ENCODE measurements at places on chromosomes 16 and 17.
A peak's percentile ranks its signal among the peaks of the same experiment; 100 is the strongest.

GRCh38 chr17:41521574-41522261, 3.0 kb upstream of the KRT15 start:
- DNase-seq, result peak; percentile 81

DNA sequence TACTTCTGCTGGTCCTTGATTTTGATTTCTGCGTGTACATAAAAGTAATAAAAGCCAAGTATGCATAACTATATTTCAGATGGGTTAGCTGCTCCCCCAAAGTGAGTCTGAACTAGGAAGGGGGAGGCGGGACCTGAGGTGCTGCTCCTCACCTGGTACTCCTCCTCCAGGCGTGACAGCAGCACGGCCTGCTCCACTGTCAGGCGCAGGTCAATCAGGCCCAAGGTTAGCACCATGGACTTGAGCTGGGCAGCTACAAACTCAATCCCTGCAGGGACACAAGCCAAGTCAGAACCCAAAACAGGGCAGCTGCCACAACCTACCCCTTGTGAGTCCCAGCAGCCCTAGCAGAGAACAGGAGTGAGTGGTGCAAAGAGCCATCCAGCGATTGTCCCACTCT, 18.0 kb downstream of the ATPAF2 start:
- no peak for DNase-seq

GRCh38 chr17:78645421-78646295, 68.5 kb upstream of the DNAH17 start:
- DNase-seq, result peak; percentile 75

DNA sequence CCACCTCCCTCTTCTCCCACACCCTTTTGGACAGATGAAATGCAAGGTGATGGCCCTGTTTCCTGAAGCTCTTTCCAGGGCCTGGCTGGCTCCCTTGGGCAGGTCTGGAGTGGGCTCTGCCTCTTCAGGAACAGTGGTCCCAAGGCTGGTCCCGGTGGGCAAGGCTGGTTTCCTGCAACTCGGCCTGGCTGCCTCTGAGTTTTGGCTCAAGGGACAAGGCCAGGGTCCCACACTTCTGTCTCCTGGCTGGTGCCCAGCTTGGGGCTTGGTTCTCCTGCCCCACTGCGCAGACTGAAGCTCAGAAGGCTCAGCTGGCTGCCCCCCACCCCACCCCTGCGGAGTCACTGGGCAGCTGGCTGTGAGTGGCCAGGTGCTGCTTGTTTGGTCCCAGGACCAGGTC, 3.8 kb upstream of the ACTG1 start:
- no peak for DNase-seq

- peak; percentile 63 for DNase-seq
Observed at GRCh38 chr16:19898924-19899604, 14.4 kb upstream of the GPRC5B start.

- DNase-seq, result peak; percentile 49
Observed at GRCh38 chr17:44911133-44912001, 3.9 kb downstream of the GFAP start.

- DNase-seq, result no peak
Observed at GRCh38 chr16:68273896-68274295, 9.6 kb downstream of the SLC7A6 start.

- no peak for DNase-seq
Observed at GRCh38 chr16:82783933-82784572, 157.3 kb downstream of the CDH13 start.

DNA sequence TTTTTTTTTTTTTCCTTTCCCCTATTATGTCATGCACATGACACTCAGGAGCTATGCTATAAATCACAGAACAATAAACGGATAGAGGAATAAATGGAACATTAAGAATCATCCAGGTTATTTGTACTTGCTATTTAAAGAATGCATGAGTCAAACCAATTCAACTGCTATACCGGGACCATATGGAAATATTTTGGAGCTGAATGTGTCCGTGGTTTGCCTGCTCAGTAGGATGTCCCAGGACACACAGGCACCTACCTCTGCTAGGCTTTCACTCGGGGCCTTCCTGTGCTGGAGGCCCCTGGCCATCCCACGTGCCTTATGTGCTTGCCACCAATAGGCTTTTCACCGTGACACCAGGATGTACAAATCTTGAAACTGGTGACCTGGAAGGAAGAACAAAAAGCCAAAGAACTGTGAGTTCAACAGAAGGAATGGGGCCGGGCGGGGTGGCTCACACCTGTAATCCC, 15.3 kb upstream of the SEC14L1 start:
- peak; percentile 84 for DNase-seq

GRCh38 chr16:58266336-58266735, 28.5 kb downstream of the PRSS54 start:
- DNase-seq, result no peak

DNA sequence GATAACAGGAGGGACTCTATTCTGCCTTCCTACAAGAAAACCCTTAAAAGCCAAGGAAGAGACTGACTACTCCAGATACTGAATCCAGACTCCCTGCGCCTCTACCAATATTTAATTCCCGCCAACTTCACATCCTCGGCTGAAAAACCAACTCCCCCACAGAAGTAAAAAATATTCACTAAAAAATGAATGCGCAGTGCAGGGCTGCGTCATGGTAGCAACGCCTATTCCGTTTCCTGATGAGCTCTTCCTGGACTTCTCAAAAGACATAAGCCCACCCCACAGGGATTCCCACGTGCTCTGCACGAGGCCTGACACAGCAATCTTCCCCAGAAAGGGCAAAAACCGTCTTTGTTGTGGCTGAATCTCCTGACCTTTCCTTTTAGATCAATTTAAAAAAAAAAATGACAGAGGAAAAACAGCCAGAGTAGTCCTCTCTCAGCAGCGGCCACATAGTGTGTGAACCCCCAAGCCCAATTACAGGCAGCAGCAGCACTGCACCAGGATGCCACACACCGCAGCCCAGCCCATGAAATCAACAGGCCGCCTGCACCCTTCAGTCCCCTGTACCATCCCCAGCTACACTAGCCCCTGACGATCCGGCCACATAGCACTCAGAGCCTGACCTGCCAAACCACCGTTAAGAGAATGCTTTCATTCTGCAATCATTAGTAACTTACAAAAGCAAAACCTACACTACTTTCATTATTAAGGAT, 23.9 kb downstream of the KLHDC4 start:
- no peak for DNase-seq

DNA sequence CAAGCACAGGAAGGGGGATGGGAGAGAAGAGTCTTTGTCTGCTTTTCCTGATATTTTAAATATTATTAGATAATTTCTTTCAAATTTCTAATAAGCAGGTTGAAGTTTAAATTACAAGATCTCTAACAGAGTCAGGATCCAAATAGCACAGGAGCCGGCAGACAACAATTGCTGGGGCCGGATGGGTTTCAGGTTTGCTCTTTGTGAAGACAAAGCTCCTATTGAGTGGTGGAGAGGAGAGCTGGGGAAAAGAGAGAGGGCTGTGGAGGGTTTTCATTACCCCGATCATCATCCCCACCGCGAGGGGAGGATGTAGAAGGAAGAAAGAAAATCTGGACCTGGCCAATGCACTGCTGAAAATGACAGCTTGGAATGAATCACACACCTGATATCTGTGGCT, 197.3 kb downstream of the SOX9 start:
- no peak for DNase-seq

DNA sequence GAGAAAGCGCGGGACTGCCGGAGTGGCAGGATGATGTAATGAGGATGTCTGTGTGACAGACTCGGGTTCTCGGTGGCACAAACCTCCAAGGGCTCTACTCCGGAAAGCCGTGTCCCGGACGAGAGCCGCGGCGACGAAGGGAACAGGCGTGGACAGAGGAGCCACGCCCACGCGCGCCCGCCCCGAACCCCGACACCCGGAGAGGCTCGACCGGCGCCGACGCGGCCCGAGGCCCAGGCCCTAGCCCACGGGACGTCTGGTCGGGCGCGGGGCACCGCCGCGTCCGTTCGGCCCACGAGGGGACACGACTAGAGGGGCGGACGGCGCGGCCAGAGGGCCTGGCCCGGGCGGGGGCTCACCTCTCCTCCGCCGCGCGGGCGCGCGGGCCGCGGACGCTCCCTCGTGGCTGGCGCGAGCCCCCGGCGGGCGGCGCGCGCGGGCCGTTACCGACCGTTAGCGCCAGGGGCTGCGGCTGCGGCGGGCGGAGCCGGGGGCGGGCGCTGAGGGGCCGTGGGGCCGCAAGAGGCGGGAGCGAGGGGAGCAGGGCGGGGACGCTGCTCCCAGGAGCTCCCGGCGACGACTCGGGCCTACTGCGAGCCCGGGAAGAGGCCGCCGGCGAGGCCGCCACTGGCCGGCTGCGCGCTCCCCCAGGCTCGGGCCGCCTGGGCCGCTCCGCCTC, 2.1 kb upstream of the IRX5 start:
- DNase-seq, result peak; percentile 41

DNA sequence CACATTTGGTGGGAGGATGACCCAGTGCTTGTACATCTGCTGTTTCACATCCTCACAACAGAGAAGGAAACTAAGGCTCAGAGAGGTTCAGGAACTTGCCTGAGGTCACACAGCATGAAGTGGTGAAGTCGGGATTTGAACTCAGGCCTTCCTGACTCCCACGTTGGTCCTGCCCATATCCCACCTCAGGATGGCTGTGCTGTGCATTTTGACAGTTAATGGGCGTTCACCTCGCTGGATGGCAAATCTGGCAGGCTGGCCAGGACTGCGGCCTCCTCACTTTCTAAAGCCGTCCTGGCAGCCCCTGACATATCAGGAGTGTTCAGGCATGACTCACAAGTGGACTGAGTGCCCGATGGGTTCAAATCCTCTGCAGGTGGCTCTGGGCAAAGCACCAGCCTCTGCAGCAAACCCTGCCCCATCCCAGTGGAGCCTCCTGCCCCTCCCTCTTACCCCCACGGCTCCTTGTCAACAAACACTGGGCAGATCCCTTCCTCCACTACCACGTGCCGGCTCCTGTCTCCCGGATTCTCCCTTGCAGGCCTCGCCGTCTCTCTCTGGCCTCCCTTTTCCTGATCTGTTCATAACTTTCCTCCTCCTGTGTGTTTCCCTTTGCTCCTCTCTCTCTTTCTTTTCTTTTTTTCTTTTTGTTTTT, 29.2 kb downstream of the SOCS3 start:
- peak; percentile 44 for DNase-seq

- DNase-seq, result no peak
Observed at GRCh38 chr17:8408371-8408770, 10.7 kb upstream of the RNF222 start.

DNA sequence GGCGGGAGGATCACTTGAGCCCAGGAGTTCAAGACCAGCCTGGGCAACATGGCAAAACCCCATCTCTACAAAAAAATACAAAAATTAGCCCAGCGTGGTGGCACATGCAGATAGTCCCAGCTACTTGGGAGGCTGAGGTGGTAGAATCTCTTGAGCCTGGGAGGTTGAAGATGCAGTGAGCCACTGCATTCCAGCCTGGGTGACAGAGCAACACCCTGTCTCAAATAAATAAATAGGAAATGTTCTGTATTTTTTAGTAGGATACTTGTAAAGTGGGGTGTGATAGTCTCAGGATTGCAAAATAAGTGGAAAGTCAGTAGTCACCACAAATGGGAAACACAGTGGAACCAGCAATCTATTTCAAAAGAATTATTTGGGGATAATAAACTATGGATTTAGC, 4.0 kb downstream of the RSPRY1 start:
- no peak for DNase-seq

- no peak for DNase-seq
Observed at GRCh38 chr16:68088130-68088972, 3.2 kb downstream of the NFATC3 start.

DNA sequence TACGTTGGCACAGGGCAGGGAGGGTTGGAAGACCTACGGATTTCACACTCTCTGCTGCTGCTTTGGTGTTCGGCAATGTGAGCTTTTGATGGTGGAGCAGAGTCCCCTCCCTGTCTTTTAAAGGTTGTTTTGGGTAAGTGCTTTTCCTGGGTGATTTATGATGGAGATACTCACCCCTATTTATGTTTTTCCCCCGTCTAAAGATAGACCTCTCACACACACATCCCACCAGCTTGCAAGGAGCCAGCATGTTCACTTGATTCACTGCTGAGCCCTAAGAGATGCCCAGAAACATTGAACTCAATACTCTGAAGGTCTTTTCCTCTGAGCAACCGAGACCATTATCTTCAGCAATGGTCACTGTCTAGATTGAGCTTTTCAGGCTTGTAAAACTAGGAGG, 8.3 kb downstream of the RBFOX1 start:
- no peak for DNase-seq

DNA sequence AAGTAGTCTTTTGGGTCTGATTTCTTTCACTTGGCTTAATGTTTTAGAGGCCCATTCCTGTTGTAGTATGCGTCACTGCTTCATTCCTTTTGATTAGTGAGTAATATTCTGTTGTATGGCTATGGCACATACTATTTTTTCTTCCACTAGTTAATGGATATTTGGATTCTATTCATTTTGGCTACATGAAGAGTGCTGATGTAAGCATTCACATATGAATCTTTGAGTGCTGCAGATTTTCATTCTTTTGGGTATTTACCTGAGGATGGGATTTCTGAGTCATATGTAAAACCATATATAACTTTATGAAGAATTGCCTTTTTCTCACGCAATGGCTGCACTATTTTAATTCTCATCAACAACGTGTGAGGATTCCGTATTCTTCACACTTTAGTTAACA, 113.6 kb downstream of the AHSP start:
- no peak for DNase-seq

DNA sequence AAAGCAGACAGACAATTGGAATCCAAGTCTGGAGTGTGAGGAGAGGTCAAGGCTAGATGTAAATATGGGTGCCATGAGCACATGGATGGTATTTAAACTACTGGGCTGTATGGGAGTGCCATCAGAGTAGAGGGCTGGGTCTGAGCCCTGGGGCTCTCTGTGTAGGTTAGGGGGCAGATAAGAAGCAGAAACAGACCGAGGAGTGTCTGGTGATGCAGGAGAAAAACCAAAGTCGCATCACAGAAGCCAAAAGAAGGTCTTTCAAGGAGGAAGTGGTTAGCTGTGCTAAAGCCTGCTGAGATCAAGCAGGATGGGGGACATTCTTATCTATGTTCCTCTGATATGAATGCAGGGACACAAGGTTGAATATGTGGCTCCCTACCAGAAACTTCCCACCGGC, 1.9 kb downstream of the TSEN54 start:
- no peak for DNase-seq

GRCh38 chr16:86533767-86534351, 21.2 kb downstream of the MTHFSD start:
- no peak for DNase-seq

- DNase-seq, result no peak
Observed at GRCh38 chr16:83940630-83941378, 12.2 kb upstream of the OSGIN1 start.

DNA sequence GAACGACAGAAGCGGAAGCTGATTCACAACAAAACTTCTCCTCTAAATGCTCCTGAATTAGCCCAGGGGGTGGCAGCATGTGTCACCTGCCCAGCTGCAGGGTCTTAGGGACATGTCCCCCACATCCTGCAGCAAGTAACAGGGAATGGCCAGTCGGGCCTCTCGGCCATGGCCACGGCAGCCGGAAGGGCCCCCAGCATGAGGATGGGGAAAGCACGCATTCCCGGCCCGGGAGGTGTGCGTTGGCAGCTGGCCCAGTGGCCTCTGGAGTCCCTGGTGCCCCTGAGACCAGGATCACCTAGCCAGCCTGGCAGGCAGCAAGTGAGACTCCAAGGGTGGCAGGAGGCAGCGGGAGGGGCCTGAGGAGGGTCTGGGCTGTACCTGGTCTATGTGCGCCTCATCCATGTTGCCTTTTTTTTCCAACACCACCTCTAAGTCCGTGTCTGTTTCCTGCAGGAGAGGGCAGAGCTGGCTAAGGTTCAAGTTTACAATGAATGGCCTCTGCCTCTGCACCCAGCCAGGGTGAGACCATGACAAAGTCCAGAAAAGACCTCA, 7.0 kb downstream of the KNOP1 start:
- DNase-seq, result no peak

- peak; percentile 90 for DNase-seq
Observed at GRCh38 chr16:65658349-65658748, 536.5 kb upstream of the CDH11 start.

Data from fibroblast of mammary gland (primary cell).